Stimulated activated CD8-positive, alpha-beta memory T cell treated with anti-CD3 and anti-CD28 coated beads, Interleukin-12 subunit alpha, Interleukin-12 subunit beta, amount 100 ng/mL, for 4 hours (primary cell): ENCODE measurements at places on chromosomes 1 and 21.

- no peak for DNase-seq
These were observed 33.5 kb upstream of the LAPTM5 start for GRCh38 chr1:30790850-30791778.

GRCh38 chr1:77706321-77706720, 23.9 kb upstream of the ZZZ3 start:
- DNase-seq, result no peak

DNA sequence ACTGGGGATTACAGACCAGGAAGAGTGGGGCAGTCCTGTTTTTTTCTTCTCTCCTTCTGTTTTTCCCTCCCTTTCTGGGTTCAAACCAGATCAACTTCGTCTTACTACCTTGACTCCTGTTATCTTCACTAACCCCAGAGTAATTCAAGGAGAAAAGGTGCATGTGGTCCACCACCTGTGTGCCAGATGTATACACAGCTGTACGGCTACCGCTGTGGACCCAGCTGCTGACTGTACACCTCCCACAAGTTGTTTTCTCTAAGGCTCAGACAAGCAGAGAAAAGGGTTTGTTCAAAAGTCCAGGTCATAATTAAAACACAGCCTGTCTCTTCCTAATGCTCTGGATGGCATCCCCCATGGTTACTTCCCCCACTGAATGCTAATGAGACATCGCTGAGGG, 102.1 kb downstream of the LMX1A start:
- DNase-seq, result no peak

GRCh38 chr21:23968008-23968407, 1639.3 kb downstream of the MRPL39 start:
- no peak for DNase-seq
